ENCODE measurements at places on chromosomes 4 and X.

GRCh38 chr4:139453041-139453370 is 915 bp upstream of the RAB33B start:
- no peak for DNase-seq

DNA sequence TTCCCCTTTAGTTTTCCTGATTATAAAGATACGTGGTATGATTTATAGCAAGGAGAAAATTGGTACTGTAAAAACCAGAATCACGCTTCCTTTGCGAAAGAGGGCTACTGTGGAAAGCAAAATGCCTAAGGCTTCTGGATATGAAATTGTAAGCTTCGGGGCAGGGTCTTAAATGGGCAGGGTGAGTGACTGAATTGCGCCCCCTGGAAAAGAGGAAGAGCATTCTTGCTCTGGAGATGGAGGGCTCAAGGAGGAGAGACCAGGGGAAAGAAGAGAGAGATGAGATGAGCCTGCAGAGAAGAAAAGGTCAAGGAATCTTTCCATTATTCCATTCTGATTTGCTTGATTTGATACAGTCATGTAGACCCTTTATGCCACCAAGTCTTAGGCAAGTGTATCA is 13.1 kb upstream of the ETNPPL start:
- no peak for DNase-seq

- DNase-seq = no peak
Measured at GRCh38 chrX:9312922-9313867, 151.7 kb upstream of the TBL1X start.

GRCh38 chr4:84003046-84003445 is 467.1 kb downstream of the GPAT3 start:
- no peak for DNase-seq

- no peak for DNase-seq
Measured at GRCh38 chr4:183470821-183471220, 26.4 kb downstream of the CDKN2AIP start.

DNA sequence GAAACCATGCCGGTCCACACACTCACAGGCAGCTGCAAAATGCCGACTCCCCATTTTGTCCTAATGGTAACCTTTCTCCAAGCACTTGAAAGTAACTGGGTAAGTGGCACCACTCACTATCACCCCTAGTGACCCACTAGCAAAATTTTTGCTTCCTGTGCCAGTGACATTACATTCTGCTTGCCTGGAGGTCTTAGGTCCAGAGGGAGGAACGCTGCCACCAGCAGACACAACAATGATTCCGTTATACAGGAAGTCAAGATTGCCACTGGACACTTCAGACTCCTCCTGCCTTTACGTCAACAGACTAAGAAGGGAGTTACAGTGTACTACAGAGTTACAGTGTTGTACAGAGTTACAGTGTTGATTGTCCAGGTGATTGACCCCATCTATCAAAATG is 11.8 kb upstream of the TMEM192 start:
- DNase-seq = no peak

- DNase-seq = no peak
Measured at GRCh38 chr4:25029479-25030276, 1.1 kb downstream of the LGI2 start.

DNA sequence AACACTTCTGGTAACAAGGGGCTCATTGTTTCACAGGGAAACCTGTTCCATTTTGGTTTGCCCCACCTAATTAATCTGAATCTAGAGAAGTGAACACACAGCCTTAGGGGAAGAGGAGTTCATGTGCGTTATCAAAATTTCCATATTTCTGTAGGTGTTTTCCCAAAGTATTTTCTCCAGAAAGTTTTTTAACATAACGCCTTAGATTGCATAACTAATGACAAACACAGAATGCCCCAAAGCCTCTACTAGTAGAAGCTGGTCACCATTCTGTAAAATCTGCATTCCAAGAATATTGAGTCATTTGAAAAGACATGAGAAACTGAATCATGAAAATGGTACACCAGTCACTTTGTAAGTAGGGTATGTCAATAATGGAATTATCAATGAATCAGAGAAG is 41.1 kb downstream of the IL13RA2 start:
- no peak for DNase-seq

Measured in NCI-H2029 treated with DMSO at 0.1 percent for 48 hours (cell line).